ENCODE measurements at places on chromosomes 7 and 10.

DNA sequence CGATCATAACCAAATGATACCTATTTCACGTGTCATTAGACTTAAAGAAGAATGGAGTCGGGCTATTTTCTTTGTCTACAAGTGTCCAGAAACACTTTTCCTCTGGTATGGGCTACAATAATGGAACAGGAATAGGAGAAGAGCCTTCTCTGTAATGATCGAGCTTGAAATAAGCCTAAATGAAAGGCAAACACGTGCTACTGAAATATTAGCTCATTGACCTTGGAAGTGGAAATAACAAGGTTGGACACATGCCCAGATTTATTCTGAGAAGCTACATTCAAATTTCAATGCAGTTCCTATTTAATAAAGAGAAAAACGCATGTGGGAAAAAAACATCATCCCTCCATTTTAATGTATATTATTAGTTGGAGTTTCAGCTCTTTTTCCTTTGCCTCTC is 254.7 kb upstream of the PTER start:
- DNase-seq, result no peak

DNA sequence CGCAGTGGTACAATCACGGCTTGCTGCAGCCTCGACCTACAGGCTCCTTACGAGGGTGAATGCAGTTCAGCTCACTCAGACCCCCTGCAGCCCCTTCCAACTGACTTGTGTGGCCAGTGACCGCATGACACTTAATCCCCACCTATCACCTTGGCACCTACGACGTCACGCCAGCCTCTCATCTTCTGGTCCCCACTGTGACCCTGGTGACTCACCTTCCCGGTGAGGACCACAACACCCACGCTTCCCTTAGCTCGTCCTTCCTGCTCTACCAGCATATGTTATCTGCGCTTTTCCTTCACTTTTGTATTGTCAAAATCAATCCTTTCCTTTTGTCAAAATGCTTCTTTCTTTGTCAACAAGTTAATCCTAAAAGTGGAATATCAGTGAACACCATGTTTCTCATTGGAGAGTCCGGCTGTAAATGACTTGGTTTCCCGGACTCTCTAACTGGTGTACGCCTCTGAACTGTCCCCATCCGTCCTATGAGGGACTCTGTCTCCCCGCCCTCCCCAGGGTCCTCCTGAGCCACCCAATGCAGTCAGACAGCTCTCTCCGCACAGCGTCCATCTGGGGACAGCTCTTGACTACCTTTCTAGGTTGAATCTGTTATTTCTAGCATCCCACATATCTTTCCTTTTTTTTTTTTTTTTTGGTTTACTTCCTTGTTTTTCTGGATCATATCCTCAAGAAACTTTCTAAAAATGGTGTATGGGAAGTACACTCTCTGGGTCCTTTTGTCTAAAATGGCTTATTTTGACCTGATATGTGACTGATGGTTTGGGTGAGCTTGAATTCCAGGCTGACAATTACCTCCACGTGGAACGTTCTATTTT is 37.3 kb downstream of the CFAP46 start:
- DNase-seq, result no peak

DNA sequence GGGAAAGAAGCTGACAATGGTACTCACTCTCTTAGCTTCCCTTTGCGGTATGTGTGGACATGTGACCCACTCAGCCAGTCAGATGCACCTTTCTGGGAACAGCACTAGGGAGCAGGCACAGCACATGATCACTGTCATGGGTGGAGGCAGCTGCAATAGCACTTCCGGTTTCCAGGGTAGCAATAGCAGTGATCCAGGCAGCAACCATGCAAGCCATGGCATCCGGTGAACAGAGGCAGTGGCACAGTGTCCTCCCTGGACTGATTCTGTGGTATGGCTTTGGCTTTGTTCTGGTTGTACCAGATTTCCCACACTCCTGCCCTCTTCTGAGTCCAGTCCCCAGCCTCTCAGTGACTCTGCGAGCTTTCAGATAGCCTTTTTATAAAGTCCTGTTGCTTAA is 86.8 kb upstream of the NAMPT start:
- no peak for DNase-seq

- DNase-seq, result no peak
Observed at GRCh38 chr7:125467996-125468854, 538.6 kb upstream of the POT1 start.

DNA sequence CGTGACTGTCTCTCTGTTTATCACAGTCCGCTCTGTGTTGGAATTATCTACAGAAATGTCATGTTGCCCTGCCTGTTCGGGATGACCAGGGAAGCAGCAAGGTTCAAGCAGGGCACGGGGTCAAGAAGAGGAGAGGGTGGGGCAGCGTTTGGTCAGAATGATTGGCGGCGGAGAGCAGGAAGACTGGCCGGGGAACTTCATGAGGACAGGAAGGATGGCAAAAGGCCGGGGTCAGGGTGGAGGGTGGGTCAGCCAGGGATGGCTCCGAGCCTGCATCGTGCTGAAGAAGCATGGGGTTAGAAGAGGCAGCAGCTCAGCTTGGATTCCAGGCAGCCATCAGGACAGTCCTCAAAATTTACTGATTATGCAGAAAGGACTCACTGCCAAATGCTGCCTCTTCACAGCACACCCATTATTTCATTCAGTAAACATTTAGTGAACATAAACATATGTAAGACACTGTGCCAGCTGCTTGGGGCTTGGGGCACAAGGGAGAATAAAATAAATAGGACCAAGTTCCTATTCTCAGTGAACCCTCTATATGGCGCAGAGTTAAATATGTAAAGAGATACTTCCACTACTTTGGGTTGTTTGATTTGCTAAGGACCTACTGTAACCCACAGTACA is 42.8 kb downstream of the WNT2 start:
- DNase-seq, result no peak

- no peak for DNase-seq
Observed at GRCh38 chr10:27745732-27746396, at the start of gene MKX. MKX (minus strand) TSS chr10:27745819; CDS start chr10:27743415, 2,404 bp downstream.
